GM04503 (cell line): ENCODE measurements at places on chromosomes 2 and 18.

GRCh38 chr2:150606380-150607060 is 119.1 kb upstream of the RND3 start:
- no peak for DNase-seq

DNA sequence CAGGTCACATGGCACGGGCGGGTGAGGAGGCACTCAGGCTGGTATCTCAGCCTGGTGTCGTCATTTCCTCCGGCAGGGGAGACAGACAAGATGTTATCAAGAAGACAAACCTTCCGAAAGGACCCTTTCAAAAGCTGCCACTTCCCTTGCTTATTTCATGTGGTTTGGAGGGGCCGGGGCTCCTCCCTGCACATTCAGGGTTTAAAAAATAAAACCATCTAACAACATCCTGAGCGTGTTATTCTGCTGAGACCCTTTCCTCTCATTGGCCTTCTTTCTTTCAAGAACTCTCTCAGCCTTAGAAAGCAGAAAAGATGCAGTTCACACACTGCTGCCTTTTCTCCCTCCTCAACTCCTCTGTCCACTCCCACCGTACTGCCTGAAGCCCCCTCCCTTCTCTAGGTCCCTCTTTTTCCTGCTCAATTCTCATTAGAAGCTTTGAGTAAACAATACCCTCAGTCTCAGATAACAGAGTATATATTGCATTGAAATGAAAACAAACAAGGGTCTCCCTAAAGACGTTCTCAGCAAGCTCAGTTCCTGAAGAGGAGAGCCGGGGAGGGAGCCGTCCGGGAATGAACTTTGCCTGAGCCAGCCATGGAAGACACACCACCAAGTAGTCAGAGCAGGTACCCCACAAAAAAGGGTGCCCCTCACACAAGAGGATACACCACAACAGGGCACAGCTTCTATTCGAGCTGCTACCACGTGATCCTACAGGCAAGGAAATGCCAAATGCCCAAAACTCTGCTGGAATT is 9.7 kb downstream of the SMAD7 start:
- DNase-seq: no peak

- DNase-seq: peak; percentile 67
These were observed 61.1 kb upstream of the XDH start for GRCh38 chr2:31475692-31476091.

GRCh38 chr2:134676960-134677359 is 41.8 kb downstream of the TMEM163 start:
- DNase-seq: no peak

DNA sequence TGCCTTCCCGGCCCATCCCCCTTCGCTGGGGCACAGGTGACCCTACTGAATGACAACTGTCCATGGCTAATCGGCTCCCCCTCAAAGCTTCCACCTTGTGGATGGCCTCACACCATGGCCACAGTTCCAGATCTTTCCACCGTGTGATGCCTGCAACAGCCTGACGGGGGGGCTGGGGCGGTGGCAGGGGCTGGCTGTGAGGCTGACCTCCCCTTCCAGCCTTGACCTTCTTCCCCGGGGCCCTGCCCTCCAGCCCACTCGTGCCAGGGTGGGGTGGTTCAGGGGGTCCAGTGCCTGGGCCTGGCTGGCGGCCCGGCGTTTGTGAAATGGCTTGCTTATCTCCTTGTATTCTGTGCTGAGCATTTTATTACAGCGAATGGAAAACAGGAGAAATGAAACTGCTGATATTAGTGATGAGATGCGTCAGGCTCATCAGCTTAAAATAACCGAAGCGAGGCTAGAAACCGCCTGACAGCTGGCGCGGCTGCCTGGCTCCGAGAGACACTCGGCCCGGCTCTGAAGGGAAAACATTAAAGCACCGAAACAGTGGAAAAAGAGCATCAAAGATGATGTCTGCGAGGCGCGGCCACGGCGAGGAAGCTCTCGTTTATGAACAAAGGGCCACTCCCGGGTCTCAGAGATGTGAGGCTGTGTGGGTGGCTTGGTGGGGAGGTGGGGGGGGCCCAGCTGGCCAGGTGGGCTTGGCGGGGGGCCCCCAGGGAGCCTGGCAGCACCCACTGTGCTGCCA is 916 bp upstream of the PDCD1 start:
- no peak for DNase-seq

DNA sequence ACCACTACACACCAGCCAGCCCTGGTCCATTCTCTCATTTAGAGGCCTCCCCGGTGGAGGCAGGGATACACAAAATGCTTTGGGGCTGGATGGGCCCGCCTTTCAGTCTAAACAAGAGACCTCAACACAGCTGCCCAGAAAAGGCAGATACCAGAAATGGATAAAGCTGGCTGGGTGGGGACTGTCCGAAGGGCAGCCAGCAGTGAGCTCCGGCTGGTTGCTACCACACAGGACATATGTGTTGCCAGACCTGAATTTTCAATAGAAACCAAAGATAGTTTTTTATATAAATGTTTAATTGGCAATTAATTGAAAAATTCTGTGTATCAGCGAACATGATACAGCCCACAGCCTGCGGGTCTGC is 1.4 kb downstream of the GPBAR1 start:
- DNase-seq: no peak

DNA sequence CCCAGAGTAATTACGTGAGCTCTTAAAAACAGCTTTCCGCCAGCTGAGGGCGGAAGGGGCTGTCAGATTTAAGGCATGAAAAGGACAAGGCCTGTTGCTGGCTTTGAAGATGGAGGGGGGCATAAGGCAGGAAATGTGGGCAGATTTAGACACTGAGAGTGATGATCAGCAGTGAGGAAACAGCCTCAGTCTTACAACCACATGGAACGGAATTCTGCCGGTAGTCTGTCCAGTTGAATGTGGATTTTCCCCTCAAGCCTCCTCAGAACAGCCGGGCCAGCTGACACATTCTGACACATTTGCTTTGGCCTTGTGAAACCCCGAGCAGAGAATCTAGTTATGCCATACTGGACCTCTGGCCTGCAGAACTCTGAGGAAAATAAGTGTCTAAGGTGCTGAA is 16.6 kb downstream of the POLE4 start:
- no peak for DNase-seq
